HCT116 (cell line): ENCODE measurements at places on chromosomes 16 and 17.

GRCh38 chr16:11162586-11163268 is 93.3 kb downstream of the SOCS1 start:
- no peak for DNase-seq

GRCh38 chr17:79837888-79838521 is 1.2 kb downstream of the CBX4 start:
- no peak for DNase-seq

DNA sequence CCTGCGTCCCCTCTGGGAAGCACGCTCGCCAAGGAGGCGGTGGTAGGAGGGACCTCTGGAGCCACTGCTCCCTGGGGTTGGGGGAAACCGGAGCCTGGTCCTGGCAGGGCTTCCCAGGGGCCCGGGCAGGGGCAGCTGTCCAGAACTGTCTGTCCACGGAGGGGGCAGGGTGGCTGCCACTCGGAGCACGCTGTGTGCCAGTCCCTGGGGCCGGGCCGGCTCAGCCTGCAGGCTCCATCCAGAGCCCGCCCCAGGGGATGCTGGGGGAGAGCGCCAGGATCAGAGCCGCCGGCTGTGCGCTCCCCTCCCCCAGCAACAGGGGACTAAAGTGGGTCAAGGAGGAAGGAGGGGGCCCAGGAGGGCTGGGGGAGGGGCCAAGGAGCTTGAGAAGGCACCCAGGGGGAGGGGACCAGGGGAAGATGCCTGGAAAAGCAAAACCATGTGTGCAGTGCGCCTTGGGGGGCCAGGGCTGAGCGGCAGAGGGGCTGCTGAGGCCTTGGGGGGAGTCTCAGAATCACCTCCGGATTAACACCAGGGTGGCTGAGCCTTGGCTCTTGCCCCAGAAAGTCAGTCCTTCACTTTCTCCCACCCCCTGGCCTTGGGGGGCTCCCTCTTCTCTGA is 21.3 kb downstream of the ZNF423 start:
- DNase-seq: no peak

- DNase-seq: no peak
Observed at GRCh38 chr16:12391956-12392355, 411.7 kb downstream of the CPPED1 start.

GRCh38 chr17:68981288-68981687 is 26.1 kb upstream of the ABCA8 start:
- DNase-seq: no peak

GRCh38 chr17:42409523-42410318 is 13.3 kb downstream of the CAVIN1 start:
- DNase-seq: peak; percentile 69

DNA sequence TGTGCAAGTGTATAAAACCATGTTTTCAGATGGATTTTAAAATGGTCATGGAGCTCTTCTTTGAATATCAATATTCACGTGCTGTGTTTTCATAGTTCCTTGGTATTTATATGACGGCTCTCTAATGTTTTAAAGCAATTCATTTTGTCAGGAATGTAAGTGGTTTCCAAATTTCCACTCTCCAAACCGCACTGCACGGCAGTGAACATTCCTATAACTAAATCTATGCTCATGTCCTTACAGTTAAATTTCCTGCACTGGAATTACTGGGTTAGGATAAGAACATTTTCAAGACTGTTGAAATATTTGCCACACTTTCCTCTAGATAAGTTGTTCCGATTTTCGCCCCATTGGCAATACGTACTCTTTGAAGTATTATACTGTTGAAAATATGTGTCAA is 398.9 kb downstream of the PMP22 start:
- DNase-seq: no peak

DNA sequence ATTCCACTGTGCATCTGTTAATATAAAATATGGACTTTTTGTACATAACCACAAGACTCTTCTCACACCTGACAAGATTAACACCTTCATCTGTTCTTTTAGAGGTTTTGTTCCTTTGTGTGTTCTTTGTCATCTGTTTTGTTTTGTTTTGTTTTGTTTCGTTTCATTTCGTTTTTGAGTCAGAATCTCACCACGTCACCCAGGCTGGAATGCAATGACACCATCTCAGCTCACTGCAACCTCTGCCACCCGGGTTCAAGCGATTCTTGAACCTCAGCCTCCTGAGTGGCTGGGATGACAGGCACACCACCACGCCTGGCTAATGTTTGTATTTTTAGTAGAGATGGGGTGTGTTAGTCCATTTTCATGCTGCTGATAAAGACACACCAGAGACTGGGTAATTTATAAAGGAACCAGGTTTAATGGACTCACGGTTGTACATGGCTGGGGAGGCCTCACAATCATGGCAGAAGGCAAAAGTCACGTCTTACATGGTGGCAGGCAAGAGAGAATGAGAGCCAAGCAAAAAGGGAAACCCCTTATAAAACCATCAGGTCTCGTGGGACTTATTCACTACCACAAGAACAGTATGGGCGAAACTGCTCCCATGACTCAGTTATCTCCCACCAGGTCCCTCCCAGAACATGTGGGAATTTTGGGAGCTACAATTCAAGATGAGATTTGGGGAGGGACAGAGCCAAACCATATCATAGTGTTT is 22.3 kb downstream of the C16orf90 start:
- DNase-seq: no peak

DNA sequence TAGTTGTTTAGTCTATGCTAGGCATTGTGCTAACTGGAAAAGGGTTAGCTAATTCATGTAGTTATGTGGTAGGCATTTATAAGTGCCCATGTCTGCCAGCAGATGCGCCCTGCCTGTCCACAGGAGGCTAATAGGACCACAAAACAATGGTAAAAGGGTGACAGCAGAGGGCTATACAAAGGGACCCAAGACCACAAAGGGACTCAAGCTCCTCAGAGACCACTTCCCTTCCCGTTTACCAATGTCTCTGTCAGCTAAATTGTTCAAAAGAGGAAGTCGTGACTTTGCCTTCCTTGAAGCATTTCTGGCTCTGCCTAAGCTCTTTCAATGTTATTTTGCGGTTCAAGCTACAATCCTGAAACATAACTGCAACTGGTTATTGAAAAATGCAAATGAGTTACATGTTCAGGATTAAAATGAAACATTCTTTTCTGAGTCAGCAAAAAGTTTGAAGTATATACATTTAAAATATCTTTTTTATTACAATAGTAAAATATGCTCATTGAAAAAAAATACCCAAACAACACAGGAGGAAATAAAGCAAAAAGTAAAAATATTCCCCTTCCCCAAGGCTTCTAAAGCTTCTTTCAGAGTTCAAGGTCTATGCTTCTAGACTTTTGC is 149.2 kb downstream of the MAF start:
- DNase-seq: no peak

DNA sequence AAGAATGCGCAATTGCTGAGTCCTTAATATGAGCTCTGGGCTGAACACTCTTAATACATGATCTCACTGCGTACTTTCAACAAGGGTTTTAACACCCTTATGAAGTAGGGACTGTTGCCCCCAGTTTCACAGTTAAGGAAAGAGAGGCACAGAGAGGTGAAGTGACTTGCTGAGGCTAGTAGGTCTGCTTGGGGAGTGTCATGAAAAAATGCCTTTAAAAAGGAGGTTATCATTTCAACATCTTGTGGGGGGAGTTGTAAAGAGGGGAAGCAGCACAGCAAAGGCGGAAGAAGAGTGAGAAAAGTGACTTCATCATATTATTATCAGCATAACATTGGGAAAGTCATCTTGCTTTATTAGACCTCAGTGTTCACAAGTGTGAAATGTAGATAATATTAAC is 2.1 kb downstream of the CCL4L2 start:
- DNase-seq: no peak

GRCh38 chr17:34451313-34451712 is 88.3 kb upstream of the CCL1 start:
- DNase-seq: no peak

DNA sequence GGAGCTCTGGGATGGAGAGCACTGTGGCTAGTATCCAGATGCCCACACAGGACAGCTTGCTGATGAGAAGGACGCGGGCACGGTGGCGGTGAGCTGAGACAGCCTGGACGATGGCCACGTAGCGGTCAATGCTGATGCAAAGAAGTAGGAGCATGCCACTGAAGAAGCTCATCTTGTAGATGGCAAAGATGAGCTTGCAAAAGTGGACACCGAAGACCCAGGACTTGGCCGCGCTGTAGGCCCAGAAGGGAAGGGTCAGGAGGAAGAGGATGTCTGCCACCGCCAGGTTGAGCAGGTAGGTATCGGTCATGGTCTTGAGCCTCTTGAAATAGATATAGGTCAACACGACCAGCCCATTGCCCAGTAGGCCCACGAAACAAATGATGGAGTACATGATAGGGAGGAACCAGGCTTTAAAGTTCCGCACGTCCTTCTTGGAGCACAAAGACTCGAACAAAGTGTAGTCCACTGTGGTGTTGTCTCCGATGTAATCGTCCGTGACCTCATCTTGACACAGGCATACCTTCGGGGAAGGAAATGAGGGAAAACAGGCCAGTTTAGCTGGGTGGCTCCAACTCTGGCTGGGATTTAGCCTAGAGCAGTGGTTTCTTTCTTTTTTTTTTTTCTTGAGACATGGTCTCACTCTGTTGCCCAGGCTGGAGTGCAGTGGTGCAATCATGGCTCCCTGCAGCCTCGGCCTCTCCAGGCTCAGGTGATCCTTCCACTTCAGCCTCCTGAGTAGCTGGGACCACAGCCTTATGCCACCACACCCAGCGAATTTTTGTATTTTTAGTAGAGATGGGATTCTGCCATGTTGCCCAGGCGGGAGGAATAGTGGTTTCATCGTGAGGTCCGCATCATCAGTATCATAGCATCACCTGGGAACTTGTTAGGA is 9.7 kb downstream of the CCR7 start:
- no peak for DNase-seq

- DNase-seq: no peak
Observed at GRCh38 chr17:76088041-76088867, 9.3 kb downstream of the ZACN start.

GRCh38 chr17:28623696-28624095 is 9.7 kb upstream of the RSKR start:
- DNase-seq: no peak

GRCh38 chr17:48819466-48819865 is 2.4 kb upstream of the TTLL6 start:
- DNase-seq: no peak

GRCh38 chr16:69378036-69378435 is 7.8 kb downstream of the TERF2 start:
- DNase-seq: no peak

- no peak for DNase-seq
Observed at GRCh38 chr17:39618246-39618913, 8.4 kb upstream of the PPP1R1B start.

- no peak for DNase-seq
Observed at GRCh38 chr17:21146362-21147015, 19.7 kb downstream of the DHRS7B start.

DNA sequence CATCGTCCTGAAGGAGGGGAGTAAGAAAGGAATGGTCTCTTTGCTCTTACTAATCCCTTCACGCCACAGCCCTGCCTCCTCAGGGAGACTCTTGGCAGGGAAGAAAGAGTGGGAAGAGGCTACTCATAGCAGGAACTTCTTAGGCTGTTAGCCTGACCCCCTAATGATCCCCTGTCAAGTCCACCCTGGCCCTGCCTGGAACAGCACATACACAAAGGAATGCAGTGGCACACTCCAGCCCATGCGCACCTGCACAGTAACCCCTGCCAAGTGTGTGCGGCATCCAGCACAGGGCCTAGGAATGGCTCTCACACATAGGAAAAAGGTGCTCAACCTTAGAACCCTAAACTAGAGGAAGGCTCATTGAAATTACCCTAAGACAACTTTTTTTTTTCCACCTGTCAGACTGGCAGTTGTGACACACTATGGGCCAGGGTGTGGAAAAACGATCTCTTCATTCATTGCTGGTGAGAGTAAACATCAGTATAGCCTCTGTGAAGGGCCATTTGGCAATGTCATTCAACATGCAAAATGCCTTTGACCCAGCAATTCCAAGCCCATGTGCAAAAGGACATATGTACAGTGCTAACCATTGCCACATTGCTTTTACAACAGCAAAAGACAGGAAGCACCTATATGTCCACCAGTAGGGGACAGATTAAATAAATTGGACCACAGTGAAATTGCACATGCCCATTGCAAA is 50.1 kb downstream of the PIMREG start:
- no peak for DNase-seq

GRCh38 chr17:29121442-29121841 is 58.8 kb downstream of the MYO18A start:
- no peak for DNase-seq

DNA sequence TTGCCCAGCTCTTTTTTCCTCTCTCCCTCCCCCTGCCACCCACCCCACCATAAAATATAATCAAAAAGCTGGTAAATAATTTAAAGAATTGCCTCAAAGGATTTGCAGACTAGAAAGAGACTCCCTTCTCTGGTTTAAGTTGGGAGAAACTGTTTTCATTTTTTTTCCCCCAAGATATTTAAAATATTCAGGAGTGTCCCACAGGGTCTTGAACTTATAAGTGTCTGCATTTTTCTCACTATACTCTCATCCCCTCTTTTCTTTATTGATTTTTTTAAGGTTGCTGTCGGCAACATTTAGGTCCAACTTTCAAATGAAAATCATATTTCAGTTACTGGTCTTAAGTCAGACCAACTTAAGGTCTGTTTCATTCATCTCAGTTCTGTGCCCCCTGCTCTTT is 210.2 kb downstream of the MSI2 start:
- DNase-seq: no peak

- DNase-seq: no peak
Observed at GRCh38 chr16:89791278-89791995, 25.0 kb downstream of the FANCA start.

DNA sequence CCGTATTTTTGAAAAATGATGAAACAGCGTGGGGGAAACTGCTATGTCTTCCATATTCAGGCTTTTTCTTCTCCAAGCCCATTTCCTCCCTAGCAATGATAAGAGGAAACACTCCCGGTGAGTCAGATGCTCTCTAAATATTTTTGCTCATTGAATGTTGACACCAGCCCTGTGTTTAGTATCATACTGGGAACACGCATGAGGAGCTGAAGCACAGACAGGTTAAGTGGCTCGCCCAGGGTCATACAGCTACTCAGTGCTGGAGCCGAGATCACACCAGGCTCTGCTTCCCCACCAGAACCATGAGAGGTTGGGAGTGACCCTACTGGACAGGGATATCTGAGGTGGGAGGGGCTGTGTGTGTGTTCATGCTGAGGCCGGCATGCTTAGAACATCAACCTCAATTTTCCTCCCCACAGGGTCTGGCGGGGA is 37.8 kb upstream of the ADGRG1 start:
- peak; percentile 28 for DNase-seq

GRCh38 chr17:45137561-45138305 is 2.2 kb downstream of the ACBD4 start:
- DNase-seq: no peak

GRCh38 chr17:56913353-56913866 is 439 bp downstream of the TRIM25 start:
- no peak for DNase-seq

GRCh38 chr17:33779234-33779591 is 475.9 kb upstream of the CCL2 start:
- peak; percentile 15 for DNase-seq
